NCI-H345 (cell line): ENCODE measurements at places on chromosomes 2 and 18.

- no peak for DNase-seq
These were observed 177.3 kb downstream of the TMEM247 start for GRCh38 chr2:46656640-46657039.

DNA sequence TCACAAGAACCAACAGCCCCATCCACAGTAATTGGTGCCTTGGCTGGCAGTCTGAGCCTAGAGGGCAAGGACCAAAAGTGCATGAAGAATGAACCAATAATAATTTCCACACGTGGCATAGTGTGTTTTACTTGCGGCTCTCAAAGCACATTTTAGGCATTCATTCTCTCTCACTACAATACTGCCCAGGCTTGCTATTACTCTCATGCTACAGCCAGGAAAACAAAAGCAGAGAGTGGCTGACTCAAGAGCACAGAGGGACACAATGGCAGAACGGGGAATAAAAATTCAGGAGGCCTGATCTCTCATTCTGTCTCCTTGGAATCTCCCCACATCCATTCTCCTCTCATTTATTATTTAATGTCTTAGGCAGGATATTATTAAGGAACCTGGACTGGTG is 57.0 kb upstream of the NOL4 start:
- peak; percentile 70 for DNase-seq

DNA sequence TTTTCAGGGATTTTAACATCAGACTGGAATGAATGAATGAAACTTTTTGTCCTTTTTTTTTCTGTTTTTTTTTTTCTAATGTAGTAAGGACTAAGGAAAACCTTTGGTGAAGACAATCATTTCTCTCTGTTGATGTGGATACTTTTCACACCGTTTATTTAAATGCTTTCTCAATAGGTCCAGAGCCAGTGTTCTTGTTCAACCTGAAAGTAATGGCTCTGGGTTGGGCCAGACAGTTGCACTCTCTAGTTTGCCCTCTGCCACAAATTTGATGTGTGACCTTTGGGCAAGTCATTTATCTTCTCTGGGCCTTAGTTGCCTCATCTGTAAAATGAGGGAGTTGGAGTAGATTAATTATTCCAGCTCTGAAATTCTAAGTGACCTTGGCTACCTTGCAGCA is 53.4 kb downstream of the SMAD4 start:
- no peak for DNase-seq

DNA sequence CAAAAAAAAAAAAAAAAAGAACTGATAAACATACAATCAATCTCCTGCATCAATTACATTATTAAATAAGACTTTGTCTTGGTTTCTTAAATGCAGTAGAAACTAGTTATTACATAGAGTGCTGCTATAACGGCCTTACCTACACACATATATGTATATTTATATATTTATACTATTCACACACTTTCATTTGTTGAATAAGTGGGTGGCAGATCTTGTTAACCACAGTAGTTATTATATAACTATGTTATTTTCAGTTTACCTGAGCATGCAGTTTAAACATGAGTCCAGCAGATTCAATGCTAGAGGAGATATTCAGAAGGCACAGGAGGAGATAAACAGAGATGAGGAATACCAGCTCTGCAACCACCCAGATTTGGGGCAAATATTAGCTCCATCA is 81.5 kb upstream of the CD226 start:
- DNase-seq, result no peak

- no peak for DNase-seq
These were observed 54.3 kb downstream of the THUMPD2 start for GRCh38 chr2:39724828-39725144.

DNA sequence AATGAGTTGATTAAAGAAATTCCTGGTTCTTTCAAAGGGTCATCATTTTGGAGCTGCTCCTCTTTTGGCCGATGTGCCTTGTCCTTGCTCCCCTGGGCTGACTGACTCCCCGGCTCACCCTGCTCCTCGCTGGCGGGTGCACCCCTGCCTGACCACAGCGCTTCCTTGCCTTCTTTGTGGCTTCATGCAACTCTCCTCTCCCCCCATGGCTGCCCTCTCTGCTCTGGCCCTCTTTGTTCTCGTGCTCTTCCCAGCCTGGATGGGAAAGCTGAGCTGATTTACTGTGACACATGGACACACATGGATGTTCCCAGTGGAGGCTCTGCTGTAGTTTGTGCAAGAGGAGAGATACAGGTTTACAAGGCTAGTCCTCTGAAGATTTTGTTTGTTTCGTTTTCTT is 234.6 kb downstream of the HAUS1 start:
- DNase-seq, result no peak

DNA sequence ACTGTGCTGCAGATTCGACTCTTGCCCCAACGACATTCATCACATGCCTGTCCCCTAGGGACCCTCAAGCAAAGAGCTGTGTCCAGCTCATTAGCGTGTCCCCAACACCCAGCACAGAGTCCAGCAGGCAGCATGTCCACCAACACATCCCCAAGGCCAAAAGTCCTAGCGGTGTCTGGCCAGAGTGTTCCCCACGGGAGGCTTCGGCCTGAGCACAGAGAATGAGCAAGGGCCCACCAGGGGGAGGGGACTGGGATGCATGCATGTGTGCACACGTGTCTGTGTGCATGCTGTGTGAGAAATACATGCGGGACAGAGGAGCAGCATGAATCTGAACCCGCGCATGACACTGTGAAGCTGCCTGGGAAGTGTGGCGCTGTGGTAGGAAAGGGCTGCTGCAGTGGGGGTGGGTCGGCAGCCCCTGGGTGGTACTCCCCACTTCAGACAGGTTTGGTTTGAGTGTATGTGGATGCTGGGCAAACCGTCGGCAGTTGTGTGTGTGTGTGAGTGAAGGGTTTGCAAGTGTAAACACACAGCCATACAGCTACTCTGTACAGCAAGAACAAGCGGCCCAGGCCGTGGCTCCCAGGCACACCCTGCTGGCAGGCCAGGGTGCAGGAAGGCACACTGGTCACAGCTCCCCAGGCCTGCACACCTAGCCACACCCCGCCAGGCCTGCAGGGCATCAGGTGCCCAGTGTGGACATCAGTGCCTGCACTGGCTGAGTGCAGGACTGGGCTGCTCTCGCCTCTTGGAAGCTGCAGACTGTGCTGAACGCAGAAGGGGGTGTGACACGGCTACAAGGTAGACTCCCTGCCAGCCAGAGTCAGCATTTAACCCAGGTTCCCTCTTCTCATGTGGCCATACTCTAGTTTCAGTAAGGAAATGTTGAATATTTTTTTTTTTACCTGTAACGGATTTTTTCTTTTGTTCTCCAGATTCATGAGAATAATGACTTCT is 19.5 kb upstream of the HES6 start:
- DNase-seq, result no peak

DNA sequence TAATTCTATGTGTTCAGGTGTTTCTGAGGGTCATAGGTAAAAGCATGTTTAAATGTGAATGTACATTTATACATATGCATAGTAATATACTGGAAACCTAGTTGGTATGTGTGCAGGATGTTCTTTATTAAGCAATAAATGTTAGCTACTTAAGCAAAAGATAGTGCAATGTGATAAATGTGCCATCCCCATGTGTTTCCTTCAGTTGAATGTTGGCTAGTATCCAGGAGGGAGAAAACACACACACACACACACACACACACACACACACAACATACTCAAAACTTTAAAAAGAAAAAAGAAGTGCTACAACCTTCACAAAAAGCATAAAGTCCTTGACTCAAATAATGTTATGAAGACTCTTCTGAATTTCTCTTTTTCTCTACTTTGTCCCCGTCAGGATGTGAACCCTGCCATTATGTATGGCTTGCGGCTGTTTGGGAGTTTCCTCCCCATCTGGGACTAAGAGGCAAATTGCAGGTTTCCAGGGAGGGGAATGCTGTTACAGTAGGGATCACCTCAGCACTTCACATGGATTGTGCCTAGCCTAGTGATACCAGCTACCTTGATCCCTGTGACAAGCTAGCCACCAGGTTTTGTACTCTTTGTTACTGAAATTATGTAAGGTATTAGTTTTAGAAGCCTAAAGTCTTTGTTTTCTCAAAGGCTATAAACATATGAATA is 82.6 kb downstream of the IKZF2 start:
- no peak for DNase-seq

- no peak for DNase-seq
These were observed 137.4 kb downstream of the NFATC1 start for GRCh38 chr18:79533146-79533545.

DNA sequence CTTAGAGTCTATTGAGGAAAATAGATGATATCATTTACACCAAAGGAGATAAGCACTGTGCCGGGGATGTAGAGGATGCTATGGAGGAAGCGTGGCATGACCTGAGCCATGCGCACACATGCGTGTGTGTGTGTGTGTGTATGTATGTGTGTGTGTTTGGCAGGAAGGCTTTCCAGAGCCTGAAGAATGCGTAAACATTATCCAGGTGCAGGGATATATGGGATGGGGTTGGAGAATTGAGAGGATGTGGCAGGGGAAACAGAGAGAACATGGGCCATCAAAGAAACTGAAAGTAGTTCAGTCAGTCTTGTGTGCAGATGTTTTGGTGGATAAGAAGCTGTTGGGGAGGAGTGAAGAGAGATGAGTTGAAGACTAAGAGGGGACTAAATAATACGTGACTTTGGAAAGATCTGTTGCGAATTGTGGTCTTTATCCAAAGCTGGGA is 9.3 kb upstream of the STAT1 start:
- DNase-seq, result no peak

GRCh38 chr18:63505566-63506335 is 29.0 kb downstream of the SERPINB5 start:
- no peak for DNase-seq

- DNase-seq, result no peak
These were observed 468.3 kb downstream of the EIPR1 start for GRCh38 chr2:2909086-2910035.

- DNase-seq, result no peak
These were observed 94.2 kb downstream of the POLR1A start for GRCh38 chr2:86011449-86011941.

- DNase-seq, result no peak
These were observed 27.7 kb downstream of the ADRA2B start for GRCh38 chr2:96088340-96089335.
